ENCODE measurements at places on chromosomes 12 and 14.

- DNase-seq = no peak
Observed at GRCh38 chr14:71013551-71014192, 106.4 kb downstream of the PCNX1 start.

- no peak for DNase-seq
Observed at GRCh38 chr12:11743423-11744409, 94.2 kb downstream of the ETV6 start.

DNA sequence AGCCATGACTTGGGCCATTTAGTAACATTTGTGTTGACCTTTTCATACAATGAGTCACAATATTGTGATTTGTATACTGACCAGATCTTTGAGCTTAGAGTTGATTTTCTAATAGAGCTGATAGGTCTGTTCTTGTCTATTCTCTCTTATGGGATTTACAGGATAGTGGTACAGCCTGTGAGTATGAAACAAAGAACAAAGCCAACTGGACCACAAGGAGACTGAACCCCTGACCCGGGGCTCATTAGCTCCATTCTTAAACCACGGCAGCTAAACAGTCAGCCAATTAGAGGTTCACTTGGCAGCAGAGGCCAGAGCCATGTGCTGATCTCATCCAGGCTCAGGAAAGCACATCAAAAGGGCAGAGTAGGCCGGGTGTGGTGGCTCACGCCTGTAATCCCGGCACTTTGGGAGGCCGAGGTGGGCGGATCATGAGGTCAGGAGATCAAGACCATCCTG is 59.1 kb upstream of the GNPNAT1 start:
- no peak for DNase-seq

- no peak for DNase-seq
Observed at GRCh38 chr14:96729889-96730288, 67.3 kb upstream of the VRK1 start.

GRCh38 chr14:96895658-96896271 is 98.6 kb downstream of the VRK1 start:
- DNase-seq = no peak

GRCh38 chr12:6538420-6539313 is 4.3 kb downstream of the GAPDH start:
- DNase-seq = no peak

- no peak for DNase-seq
Observed at GRCh38 chr12:9506746-9507145, 101.0 kb downstream of the KLRB1 start.

GRCh38 chr12:52655251-52655650 is 3.2 kb upstream of the KRT2 start:
- DNase-seq = no peak

GRCh38 chr12:52246720-52247621 is 13.9 kb downstream of the KRT7 start:
- DNase-seq = no peak

GRCh38 chr12:15116086-15116485 is 105.1 kb downstream of the RERG start:
- no peak for DNase-seq

- DNase-seq = no peak
Observed at GRCh38 chr12:46574847-46575246, 202.3 kb upstream of the SLC38A2 start.

DNA sequence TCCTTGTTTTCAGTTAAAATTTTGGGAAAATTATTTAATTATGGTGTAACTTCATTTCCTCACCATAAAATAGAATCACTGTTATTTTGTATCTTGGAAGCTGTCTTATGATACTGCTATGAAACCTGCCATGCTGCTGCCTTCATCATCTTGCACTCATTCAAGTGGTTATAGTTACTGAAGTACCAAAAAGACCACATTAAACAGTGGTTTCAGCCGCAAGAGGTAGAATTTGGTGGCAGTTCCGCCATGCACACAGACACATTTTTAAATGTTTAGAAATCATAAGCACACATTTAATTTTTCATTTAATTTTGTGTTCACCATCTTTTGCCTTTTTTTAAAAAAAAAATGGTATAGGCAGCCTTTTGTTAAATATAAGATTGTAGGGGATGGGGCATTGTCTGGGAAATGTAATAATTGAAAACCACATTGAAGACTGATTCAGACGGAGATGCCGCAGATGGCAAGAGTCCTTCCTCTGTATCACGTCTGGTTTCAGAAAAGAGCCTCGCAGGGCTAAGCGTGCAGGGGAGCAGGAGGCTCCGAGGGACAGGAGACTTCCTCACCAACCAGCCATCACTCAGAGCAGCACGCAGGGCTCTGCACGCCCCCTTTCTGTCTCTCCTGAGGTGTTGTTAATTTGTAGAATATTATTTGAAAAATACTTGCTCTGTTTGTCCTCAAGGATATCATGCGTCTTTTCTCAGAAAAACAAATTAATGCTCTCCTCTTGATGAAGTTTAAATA is 115.2 kb upstream of the PELI2 start:
- DNase-seq = peak; percentile 1

GRCh38 chr14:60488175-60488574 is 2.3 kb upstream of the C14orf39 start:
- no peak for DNase-seq

- no peak for DNase-seq
Observed at GRCh38 chr12:48750215-48750614, 33.7 kb upstream of the CCNT1 start.

- DNase-seq = no peak
Observed at GRCh38 chr12:51407604-51408003, 16.4 kb upstream of the GALNT6 start.

DNA sequence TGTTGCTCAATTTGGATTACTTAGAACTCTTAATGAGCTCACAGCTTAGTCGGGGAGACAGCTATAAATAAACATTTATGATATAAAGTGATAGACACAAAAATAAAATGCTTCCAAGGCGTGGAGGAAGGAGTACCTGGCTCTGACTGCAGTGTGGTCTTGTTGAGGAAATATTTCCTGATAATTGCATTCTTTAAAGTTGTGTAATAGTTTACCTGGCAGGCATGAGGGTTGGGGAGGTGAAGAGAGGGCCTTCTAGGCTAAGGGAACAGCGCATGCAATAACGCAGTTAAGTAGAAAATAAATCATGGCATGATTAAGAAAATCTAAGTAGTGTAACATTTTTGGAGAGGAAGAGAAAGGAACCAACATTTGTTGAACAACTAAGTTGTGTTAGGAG is 260.5 kb upstream of the ATP2B1 start:
- DNase-seq = no peak

DNA sequence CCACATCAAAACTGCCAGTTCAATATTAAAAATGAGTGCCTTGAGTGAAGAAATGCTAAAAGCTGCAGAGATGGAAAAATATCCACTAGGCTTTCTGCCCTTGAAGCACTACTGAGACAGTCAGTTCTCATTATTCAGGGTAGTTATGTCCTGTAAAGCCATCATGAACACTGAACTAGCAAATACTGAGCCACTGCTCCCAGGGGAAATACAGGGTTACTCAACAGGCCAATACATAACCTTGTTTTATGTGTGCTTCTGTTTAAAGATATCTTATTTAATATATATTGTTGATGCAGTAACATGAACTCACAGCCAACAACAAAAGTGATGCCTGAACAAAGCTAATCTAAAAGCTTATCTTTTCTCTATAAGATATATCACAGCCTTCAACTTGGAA is 3.3 kb downstream of the RAD52 start:
- no peak for DNase-seq

- DNase-seq = no peak
Observed at GRCh38 chr12:27974735-27975221, 2.2 kb upstream of the PTHLH start.

DNA sequence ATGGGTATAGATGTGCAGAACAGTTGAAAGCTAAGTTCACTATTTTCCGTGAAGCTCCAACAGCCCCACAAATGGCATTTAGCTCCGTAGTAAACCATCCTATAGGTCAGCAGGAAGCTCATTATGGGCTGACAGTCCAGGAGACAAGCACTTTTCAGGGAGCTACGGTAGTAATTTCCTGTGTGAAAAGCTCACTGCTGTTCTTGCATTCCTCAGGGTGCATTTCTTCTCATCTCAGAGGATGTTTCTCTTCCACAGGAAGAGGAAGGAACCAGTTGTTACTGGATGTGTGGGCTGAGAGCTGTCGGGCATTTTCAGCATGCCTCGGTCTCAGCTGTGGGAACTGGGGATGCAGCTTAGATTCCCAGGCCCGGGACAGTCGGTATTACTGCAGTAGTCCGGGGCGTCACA is 72.8 kb downstream of the GALNT4 start:
- no peak for DNase-seq

DNA sequence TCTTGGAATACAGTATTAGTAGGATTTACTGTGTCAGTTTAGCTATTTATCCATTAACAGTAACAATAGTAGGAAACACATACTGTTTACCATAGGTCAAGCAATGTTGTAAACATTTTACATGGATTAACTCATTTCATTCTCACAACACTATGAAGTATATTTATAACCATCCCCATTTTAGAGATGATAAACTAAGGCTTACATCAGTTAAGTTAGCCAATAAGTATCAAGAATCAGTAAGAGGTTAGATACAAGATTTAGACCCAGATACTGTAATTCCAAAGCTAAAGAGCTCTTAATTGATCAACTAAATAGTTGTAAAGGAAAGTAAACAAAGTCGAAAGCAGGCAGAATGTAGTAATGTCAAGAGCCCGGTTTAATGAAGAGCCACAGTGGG is 1.1 kb downstream of the SYNJ2BP start:
- no peak for DNase-seq

GRCh38 chr14:89771251-89771650 is 183.3 kb downstream of the EFCAB11 start:
- DNase-seq = no peak

DNA sequence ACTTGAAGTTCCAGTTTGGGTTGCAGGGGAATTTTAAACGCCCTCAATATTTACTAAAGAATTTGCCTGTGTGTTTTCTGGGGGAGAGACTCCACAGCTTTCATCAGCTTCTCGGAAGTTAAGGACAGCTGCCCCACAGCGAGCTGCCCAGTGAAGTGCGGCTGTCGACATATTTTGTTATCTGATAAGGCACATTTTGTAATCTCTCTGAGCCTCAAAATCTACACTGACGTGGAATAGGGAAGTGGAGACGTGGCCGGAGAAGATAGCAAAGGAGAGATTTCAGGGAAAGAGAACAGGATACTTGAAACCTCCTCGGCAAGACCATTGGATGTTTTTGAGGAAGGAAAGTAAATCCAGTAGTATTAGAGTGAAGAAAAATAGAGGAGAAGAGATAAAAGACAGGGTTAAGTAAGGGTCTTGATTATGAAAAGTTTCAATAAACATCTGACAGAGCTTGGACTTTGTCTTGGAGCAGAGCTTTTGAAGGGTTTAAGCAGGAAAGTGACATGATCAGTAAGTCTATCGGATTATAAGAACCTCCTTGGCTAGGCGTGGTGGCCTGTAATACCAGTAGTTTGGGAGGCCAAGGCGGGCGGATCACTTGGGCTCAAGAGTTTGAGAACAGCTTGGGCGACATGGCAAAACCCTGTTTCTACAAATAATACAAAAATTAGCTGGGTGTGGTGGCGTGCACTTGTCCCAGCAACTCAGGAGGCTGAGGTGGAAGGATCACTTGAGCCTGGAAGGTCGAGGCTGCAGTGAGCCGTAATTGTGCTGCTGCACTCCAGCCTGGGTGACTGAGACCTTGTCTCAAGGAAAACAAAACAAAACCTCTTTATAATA is 1.1 kb downstream of the POLR3B start:
- no peak for DNase-seq

DNA sequence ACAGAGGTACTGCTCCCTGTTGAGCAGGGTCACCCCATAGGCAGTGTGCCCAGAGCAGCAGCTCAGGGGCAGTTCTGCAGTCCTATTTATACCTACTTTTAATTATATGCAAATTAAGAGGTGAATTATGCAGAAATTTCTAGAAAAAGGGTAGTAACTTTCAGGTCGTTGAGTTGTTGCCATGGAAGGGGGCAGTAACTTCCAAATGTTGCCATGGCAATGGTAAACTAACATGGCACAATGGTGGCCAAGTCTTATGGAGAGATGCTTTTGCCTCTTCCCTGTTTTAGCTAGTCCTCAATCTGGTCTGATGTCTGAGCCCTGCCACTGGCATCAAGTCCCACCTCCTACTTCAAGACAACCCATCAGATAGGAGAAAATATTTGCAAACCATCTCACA is 30.4 kb upstream of the P2RX7 start:
- no peak for DNase-seq

GRCh38 chr12:24134092-24134491 is 184.6 kb upstream of the SOX5 start:
- DNase-seq = no peak

DNA sequence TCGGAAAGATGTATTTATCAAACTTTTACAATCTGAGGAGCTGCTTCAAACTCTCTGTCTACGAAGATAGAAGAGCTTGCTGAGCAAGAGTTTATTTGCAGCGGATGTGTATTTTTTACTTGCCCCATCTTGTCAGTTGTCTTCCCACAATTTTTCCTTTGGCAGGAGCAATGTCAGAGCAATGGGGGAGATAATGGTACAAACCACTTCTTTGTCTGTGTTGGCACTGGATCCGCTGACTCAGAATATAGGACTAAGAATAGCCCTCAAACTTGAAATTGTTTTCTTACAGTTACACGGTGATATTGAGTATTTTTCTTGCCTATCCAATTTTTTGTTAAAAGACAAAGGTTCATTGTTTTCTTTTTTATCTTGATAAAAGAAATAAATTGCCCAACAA is 27.6 kb downstream of the HELB start:
- no peak for DNase-seq

GRCh38 chr14:102262929-102263462 is 42.0 kb downstream of the MOK start:
- no peak for DNase-seq

DNA sequence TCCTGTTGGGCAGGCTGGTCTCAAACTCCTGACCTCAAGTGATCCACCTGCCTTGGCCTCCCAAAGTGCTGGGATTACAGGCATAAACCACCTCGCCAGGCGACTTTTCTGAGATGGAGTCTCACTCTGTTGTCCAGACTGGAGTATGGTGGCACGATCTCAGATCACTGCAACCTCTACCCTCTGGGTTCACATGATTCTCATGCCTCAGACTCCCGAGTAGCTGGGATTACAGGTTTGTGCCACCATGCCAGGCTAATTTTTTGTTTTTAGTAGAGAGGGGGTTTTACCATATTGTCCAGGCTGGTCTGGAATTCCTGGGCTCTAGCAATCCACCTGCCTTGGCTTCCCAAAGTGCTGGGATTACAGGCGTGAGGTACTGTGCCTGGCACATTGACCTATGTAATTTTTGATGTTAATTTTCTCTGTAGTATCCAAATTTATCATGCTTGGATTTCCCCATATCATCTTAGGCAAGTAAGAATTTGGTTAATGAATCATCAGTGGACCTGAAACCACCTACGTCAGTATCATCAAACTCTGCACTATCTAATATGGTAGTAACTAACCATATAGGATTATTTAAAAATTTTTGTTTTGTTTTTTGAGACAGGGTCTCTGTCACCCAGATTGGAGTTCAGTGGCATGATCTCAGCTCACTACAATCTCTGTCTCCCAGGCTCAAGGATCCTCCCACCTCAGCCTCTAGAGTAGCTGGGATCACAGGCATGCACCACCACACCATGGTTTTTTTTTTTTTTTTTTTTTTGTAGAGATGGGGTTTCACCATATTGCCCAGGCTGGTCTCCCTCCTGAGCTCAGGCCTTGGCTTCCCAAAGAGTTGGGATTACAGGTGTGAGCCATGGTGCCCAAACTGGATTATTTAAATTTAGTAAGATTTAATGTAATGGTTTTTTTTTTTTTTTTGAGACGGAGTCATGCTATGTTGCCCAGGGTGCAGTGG is 11.9 kb upstream of the ATP5F1B start:
- no peak for DNase-seq

GRCh38 chr14:92719890-92720323 is 28.5 kb downstream of the LGMN start:
- no peak for DNase-seq
